Esophagus squamous epithelium (tissue), 5 donors: ENCODE measurements at places on chromosomes 4 and X. TPM values are rescaled to one million over a fixed set of nuclear protein-coding genes. Genes with fewer than 3 reads are reported as not detected.

GRCh38 chr4:158796370-158797140 lies 27.7 kb downstream of the FNIP2 start:
- DNase-seq = no peak
- H3K27me3 ChIP-seq = no peaks in the 10 kb centered on the region
- H3K4me1 ChIP-seq = no peaks in the 10 kb centered on the region
- H3K4me3 ChIP-seq = no peak overlapping the region
- no peaks in the 10 kb centered on the region for H3K36me3 ChIP-seq
- H3K27ac ChIP-seq = no peak overlapping the region

- H3K27ac ChIP-seq = no peak overlapping the region
- no peaks in the 10 kb centered on the region for H3K36me3 ChIP-seq
- H3K4me1 ChIP-seq = no peaks in the 10 kb centered on the region
- H3K4me3 ChIP-seq = no peak overlapping the region
These were observed 98.5 kb upstream of the FAM47C start for GRCh38 chrX:36909676-36910030.

Gene AR
- 1.3 TPM for total RNA-seq

GRCh38 chrX:31508338-31508737 lies 436.5 kb upstream of the FTHL17 start:
- no peaks in the 10 kb centered on the region for H3K27me3 ChIP-seq
- DNase-seq = no peak
- H3K4me1 ChIP-seq = no peaks in the 10 kb centered on the region
- H3K4me3 ChIP-seq = no peak overlapping the region
- no peak overlapping the region for H3K27ac ChIP-seq

- no peak overlapping the region for H3K4me3 ChIP-seq
- no peaks in the 10 kb centered on the region for H3K27me3 ChIP-seq
- no peaks in the 10 kb centered on the region for H3K4me1 ChIP-seq
- no peak overlapping the region for H3K27ac ChIP-seq
- DNase-seq = no peak
These were observed 393.8 kb upstream of the GNPDA2 start for GRCh38 chr4:45120163-45120562.

Gene SLITRK4
- total RNA-seq = 0.40 TPM

DNA sequence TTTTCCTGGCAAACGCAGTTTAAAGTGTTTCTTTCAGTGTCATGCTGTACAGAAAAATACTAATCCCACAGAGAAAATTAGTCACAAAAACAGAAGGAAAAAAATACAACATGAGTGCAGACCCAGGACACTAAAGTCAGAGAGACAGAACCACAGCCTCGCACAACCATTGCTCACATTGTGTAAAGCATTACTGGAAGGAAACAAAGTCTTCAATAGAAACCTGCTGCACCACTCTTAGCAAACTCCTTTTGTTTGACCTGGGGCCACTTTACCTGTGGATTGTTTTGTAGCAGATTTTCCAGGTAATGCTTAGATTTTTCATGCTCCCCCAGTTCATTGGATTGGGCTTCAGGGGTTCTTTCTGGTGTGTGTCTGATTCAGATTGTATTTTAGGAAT lies 131.8 kb upstream of the TMLHE start:
- peaks cover 11% of the 10 kb centered on the region for H3K4me1 ChIP-seq
- H3K27me3 ChIP-seq = no peaks in the 10 kb centered on the region
- DNase-seq = no peak
- H3K4me3 ChIP-seq = no peak overlapping the region
- H3K36me3 ChIP-seq = no peaks in the 10 kb centered on the region

- no peak overlapping the region for H3K4me3 ChIP-seq
- no peaks in the 10 kb centered on the region for H3K36me3 ChIP-seq
- no peak overlapping the region for H3K27ac ChIP-seq
- H3K4me1 ChIP-seq = peaks cover 5% of the 10 kb centered on the region
- no peaks in the 10 kb centered on the region for H3K27me3 ChIP-seq
These were observed 94.2 kb upstream of the RAPGEF2 start for GRCh38 chr4:159008671-159009070.

DNA sequence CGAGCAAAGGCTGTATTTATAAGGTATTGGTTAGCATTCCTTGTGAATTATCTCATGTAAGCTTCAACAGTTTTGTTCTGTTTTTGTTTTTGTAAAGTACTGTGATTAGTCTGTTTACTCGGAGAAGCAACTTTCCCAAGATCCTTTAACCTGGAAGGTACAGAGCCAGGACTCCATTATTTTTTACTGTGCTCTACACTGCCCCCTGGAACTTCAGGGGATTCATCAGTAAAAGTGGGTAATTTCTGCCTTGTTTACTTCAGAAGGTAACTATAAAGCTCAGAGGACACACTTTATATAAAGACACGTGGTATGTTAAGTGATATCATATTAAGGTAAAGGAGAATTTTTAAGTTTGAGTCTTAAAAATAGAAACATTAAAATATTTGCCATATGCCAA lies 124.9 kb downstream of the IQCM start:
- H3K36me3 ChIP-seq = no peaks in the 10 kb centered on the region
- no peak overlapping the region for H3K4me3 ChIP-seq
- H3K27me3 ChIP-seq = no peaks in the 10 kb centered on the region
- DNase-seq = no peak
- H3K27ac ChIP-seq = no peak overlapping the region

- peaks cover 95% of the 10 kb centered on the region for H3K4me1 ChIP-seq
- H3K4me3 ChIP-seq = no peak overlapping the region
- no peaks in the 10 kb centered on the region for H3K36me3 ChIP-seq
- no peaks in the 10 kb centered on the region for H3K27me3 ChIP-seq
- H3K27ac ChIP-seq = no peak overlapping the region
These were observed 6.5 kb downstream of the ZNF185 start for GRCh38 chrX:152904151-152905080.

DNA sequence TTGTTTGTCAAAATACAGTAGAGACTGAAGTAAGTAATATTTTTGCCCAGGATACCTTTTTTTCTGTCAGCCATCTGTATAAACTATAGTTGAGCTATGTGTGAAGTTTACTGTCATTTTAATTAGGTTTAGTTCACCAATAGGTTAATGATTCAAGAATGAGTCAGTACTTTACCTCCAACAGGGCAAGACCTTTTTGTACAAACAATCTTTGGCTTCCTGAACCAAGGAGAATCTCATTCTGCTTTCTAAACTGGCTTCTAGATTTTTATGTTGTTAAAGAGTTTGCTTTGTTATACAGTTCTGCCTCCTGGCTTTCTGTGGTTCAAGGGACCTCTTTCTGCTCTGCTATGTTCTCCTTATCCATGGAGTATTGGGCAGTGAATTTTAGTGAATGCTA lies 412.0 kb upstream of the NR3C2 start:
- H3K27me3 ChIP-seq = no peaks in the 10 kb centered on the region
- H3K36me3 ChIP-seq = no peaks in the 10 kb centered on the region
- H3K27ac ChIP-seq = no peak overlapping the region

GRCh38 chrX:23885803-23886202 lies 21.9 kb downstream of the APOO start:
- DNase-seq = no peak
- no peak overlapping the region for H3K27ac ChIP-seq
- H3K27me3 ChIP-seq = no peaks in the 10 kb centered on the region
- no peak overlapping the region for H3K4me3 ChIP-seq

GRCh38 chr4:74873545-74874301 lies 59.2 kb upstream of the PARM1 start:
- no peak overlapping the region for H3K4me3 ChIP-seq
- H3K27me3 ChIP-seq = no peaks in the 10 kb centered on the region
- peak overlapping the region; percentile 33 for H3K27ac ChIP-seq
- H3K4me1 ChIP-seq = peaks cover 4% of the 10 kb centered on the region

DNA sequence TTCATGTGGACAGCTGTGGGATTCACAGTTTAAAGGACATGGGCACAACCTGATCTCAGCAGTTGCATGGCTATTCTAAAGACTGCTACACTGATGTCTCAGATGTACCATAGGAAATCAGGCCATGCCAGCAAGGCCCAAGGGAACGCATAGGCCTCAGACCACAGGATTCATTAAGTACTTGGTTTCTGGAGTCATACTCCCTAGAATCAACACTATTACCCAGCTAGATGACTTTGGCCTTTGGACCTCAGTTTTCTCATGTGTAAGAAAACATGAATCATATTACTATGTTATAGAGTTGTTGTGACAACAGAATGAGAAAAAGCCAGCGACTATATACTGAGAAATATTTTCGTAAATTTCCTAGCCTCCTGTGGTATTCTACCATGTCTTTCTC lies 67.9 kb downstream of the NHS start:
- no peak overlapping the region for H3K4me3 ChIP-seq
- no peaks in the 10 kb centered on the region for H3K27me3 ChIP-seq
- H3K4me1 ChIP-seq = no peaks in the 10 kb centered on the region
- no peak overlapping the region for H3K27ac ChIP-seq
- DNase-seq = no peak

DNA sequence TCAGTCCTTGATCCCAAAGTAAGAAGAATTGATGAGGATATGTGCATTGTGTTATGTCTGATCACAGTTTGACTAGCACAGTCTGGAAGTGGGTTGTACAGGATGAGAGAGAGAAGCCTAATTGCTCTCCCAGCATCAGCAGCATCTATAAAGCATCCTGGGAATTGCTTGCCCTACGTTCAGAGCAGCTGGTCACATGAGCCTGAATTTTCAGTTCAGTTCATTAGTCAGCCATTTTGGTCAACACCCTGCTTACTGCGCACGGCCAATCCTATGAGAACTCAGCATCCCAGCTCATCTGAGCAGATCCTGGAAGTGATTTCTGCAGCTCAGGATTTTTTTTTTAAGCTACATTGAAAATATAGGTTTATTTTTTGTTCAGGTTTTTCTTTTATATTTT lies at the start of gene RUFY3:
Gene RUFY3, plus strand, starts transcription at position 218 of the 400 bp plus-strand sequence. CDS start 610 bp downstream, outside the sequence.
- H3K27ac ChIP-seq = peak within 1 kb of the TSS; percentile 72
- H3K4me1 ChIP-seq = no peaks in the 10 kb centered on the region
- H3K36me3 ChIP-seq = no peaks in the 10 kb centered on the region
- H3K4me3 ChIP-seq = peak within 1 kb of the TSS; percentile 52

GRCh38 chr4:76207549-76207948 lies 6.1 kb downstream of the SCARB2 start:
- no peaks in the 10 kb centered on the region for H3K27me3 ChIP-seq
- no peak overlapping the region for H3K4me3 ChIP-seq
- H3K27ac ChIP-seq = peak overlapping the region; percentile 98
- H3K36me3 ChIP-seq = no peaks in the 10 kb centered on the region
- H3K4me1 ChIP-seq = peaks cover 77% of the 10 kb centered on the region
- DNase-seq = no peak

Gene RCHY1
- total RNA-seq = 27.5 TPM

Gene GPR173
- total RNA-seq = 0.18 TPM

- no peak for DNase-seq
- no peak overlapping the region for H3K27ac ChIP-seq
- H3K4me1 ChIP-seq = no peaks in the 10 kb centered on the region
- no peaks in the 10 kb centered on the region for H3K36me3 ChIP-seq
- no peak overlapping the region for H3K4me3 ChIP-seq
- no peaks in the 10 kb centered on the region for H3K27me3 ChIP-seq
These were observed 455.9 kb downstream of the AFF2 start for GRCh38 chrX:148956352-148956751.

DNA sequence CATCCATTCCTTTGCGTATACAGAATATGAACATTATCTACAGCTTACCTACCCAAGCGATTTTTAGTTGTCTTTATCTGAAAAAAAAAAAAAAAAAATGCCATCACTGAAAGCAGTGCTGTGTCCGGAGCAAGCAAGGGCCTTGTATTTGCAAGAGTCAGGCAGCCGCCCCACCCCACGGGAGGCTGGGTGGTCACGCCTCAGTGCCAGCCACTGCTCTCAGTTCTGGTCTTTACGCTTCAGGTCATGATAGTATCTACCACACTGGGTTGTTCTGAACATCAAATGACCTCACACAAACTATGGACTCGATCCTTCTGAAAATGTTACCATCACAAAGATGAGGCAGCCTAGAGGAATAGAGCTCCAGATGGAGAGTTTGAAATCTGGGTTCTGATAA lies 62.7 kb upstream of the HELT start:
- H3K27me3 ChIP-seq = no peaks in the 10 kb centered on the region
- peaks cover 5% of the 10 kb centered on the region for H3K4me1 ChIP-seq
- no peak for DNase-seq
